ENCODE measurements at places on chromosomes 3 and 15. TPM values are rescaled to one million over a fixed set of nuclear protein-coding genes. Genes with fewer than 3 reads are reported as not detected.

ASB14 gene
- total RNA-seq, result 3.4 TPM

DNA sequence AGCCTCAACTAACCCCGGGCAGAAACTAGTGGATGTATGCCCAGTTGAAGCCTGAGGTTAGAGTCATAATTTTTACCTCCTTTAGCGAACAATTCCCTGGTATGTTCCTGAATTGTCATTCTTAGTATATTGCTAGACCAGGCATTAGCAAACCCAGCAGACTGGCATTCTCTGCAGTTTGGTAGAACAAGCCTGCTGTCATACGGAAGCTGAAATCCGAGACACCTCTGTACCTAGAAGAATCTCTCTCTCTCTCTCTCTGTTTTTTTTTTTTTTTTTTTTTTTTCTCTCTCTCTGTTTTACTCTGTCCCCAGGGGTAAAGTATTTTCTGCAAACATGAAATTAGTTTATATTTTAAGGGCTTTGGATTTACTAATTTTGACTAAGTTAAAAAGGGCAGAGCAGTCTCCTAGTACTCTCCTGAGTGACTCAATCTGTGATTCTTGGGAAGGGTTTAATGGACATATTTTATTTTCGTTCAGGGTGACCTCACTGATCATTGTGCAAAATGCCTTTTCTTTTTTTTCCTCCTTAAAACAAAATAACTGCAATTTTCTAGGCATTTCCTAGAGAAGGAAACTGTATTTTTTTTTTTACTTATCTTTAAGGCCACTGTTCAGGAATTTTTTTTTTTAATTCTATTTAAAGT is 133.6 kb upstream of the ICE2 start:
- DNase-seq, result no peak

CCDC50 gene
- 66.5 TPM for total RNA-seq

DNA sequence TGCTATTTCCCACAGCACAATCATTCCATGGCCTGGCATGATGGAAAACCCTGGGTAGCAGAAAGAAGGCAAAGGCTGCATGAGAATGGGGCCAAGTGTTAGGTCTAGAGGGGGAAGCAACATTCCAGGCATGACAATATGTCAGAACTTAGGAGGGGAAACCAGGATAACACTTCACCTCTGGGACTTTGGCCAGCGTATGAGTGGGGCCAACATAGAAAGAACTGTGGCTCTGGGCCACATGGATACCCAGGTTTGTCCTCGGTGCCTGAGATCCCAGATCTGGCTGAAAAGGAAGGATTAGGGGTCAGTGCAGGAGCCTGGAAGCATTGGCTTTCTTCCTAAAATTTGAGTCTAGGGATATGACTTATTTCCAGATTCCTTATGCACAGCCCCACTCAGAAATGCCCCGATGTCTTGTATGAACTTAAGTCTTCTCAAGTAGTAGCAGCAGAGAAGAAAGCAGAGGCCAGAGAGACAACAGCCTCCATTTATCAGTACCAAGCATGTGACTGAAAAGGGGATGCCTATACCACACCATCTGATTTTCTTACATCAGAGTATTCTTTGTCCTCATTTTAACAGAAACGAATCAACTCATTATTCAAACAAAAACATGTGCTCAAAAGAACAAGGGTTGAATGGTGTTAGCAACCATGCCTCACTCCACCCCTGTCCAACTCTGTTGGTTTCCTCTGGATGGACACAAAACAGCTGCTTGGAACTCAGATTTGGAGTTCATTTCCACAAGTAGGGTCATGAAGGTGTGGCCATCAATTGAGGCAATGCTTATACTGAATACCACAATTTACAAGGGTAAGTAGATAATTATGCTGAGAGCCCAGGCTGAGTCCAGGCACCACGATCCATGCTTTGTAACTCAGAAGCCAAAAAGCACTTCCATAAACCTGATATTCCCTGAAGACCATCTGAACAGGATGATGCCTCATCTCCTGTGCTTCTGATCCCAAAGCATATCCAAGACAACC is 43.7 kb upstream of the NDUFB4 start:
- DNase-seq, result no peak

DNA sequence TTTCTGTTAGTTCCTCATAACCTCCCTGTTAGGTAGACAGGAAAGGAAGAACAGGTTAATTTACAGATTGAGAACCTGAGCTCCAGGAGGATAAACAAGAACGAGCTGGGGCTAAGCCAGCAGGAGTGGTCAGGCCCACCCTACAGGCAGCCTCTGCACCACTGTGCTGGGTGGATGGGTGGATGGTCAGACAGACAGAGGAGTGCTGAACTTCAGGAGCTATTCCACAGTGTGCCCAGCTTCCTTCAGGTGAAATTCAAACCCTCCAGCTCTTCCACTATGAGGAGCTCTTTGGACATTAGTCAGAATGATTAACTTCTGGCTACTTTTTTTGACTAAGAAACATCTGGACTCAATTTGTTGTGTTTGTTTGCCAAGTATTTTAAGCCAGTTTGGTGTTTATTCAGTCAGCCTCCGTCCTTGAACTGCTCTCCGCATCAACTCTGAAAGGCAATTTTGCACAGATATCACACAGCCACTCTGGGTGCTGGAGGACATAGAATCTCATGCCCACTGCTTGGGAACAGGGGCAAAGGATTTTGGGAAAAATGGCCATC is 361.9 kb downstream of the CLSTN2 start:
- no peak for DNase-seq

DNA sequence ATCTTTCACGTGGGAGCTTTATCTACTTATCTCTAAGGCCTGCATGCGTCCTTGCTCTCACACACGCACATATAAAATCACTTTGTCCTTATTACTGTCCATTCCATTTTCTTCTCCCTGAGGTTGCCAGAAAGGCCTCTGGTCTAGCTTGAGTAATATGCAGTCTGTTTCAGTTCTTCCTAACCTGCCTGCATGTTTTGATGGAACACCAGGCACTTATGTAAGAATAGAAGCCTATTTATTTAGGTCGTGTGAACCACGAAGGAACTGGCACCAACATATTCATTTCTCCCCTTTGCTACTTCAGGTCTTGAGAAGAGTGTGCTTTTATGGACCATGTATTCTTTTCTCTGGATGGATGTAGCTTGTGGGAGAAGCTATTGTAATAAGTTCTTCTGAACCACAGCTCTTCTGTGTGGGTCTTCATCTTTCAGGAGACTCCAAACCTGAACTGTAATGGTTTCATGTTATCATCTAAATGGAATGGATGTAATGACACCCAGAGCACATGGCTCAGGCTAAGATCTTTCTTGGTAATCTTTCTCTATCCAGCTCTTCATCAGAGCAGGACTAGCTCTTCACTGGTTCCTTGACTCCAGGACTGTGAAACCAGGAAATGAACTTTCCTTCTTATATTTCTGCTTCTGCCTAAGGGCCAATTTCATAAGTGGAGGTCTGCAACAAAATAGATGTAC is 53.8 kb downstream of the UBE2E2 start:
- DNase-seq, result peak; percentile 15

- DNase-seq, result no peak
Measured at GRCh38 chr3:129795186-129796010, 98.1 kb downstream of the TMCC1 start.

NDUFB5 gene
- total RNA-seq, result 127 TPM

SLC4A7 gene
- total RNA-seq, result 12.2 TPM

DNA sequence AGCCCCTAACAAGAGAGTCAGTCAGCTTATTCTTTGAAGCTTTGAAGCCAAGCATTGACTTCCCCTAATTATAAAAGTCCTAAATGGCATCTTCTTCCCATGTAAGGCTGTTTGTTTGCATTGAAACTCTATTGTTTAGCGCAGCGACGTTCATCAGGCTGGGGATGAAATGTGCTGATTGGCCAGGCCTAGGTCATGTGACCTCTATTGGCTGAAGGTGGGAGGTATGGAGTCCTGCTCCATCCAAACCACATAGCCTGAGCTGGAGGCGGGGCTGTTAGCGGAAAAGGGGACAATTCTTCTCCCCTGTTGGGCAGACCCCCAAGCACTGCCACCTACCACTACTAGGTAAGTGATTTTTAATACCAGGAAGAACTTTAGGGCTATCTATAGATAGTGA is 145.3 kb upstream of the PRR23C start:
- DNase-seq, result no peak

GRCh38 chr3:184737063-184737462 is 25.2 kb upstream of the MAGEF1 start:
- no peak for DNase-seq

DNA sequence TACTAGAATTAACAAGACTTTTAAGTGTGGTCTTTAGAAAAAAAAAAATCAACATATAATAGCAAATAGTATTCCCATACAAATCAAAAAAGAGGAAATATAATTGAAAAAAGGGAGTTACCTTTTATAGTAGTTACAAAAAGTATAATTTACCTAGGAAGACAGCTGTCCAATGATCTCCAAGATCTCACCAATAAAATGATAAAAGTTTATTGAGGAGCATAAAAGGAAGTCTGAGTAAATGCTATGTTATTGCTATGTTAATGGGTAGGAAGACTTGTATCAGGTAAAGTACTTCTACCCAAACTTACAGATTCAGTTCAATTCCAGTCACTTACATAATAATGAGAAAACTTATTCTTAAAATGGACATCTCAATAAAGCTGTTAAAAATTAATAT is 379.0 kb upstream of the TPM1 start:
- DNase-seq, result no peak

- no peak for DNase-seq
Measured at GRCh38 chr3:178129109-178129508, 407.1 kb upstream of the KCNMB2 start.

GRCh38 chr15:75230016-75230343 is 28.2 kb upstream of the GOLGA6C start:
- DNase-seq, result no peak

DNA sequence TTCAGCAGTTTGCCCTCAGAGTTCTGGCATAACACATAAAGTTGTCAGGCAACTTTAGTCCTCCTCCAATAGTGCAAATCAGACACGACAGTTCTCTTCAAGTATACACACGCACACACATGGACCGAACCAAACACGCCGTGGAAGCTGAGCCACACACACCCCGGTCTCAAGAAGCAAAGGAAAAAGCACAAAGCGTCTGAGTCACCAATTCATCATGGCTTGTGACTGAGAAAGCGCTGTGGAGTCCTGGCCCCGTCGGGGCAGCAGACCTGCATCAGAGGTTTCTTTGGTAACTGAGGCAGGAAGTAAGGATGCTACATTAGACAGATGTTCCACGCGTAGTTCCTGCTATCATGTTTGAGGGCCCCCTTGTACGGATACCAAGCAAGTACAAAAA is 85.7 kb downstream of the VGLL4 start:
- peak; percentile 10 for DNase-seq

DNA sequence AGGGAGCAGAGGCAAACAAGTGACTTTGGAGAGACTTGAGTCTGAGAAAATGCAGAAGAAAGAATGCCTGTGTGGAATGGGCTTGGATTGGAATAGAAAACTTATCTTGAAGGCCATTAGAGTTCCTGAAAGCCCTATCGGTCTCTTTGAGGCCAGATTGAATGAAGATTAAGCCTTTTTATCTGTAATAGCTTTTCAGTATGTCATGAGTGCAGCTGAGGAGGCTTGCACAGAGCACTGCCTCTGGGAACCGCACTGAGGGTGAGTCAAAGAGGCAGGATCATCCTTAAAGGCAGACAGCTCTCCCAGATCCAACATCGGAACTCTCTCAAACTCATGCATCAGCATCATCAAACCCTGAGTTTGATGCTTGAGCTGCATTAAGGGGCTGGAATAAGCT is 515.2 kb downstream of the NTRK3 start:
- DNase-seq, result no peak

DNA sequence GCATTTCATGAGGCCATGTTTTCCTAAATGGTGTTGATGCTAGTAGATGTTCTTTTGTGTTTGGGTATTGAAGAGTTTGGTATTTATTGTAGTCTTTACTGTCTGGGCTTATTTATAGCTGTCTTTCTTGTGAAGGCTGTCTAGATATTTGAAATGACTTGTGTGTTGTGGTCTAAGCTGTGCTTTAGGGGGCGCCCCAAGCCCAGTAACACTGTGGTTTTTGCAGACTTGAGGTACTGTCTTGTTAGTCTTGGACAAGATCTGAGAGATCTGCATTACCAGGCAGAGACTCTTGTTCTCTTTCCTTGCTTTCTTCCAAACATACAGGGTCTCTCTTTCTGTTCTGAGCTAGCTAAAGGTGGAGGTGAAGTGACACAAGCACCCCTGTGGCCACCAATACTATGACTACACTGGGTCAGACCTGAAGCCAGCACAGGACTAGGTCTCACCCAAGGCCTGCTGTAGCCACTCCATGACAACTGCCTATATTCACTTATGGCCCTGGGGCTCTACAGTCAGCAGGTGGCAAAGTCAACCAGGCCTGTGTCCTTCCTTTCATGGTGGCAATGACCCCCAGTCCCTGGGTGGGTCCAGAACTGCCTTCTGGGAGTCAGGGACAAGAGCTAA is 152.1 kb upstream of the TBC1D5 start:
- no peak for DNase-seq

DNA sequence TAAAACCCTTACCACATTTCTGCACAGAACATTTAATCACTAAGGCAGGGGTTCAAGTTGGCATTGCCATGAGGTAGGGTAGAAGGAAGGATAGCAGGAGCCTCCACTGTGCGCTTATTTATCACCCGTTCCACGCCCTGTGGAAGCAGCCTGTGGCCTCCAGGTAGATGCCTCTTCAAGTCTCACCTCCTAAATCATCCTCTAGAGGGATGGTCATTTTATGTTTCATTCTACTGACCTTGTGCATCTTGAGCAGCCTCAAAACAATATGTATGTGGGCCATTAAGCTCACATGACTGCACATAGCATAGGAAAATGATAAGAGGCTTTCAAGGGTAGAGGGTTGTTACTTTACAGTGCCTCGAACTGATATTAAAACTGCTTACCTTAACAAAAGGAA is 546.2 kb downstream of the GRM7 start:
- no peak for DNase-seq

GRCh38 chr15:59026207-59026606 is 38.7 kb downstream of the RNF111 start:
- DNase-seq, result no peak

GRCh38 chr3:42961633-42962032 is 17.5 kb upstream of the GASK1A start:
- no peak for DNase-seq

DNA sequence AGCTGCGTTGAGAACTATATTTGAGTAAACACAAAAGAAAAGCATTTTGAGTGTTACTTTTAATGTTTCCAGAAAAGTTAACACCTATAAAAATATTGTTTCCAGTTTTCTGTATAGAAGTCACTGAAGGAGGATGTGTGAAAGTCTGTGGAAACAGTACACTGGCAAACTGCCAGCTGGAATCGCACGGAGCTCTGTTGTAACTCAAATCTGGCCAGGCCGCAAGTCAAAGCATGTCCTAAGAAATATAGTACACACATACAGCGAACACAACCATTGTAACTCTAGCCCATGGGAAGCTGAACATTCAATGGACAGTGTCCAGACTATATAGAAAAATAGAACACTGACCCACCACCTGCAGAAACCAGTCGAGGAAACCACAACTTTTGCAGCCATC is 657.2 kb downstream of the FHIT start:
- DNase-seq, result peak; percentile 63

Measured in gastrocnemius medialis (tissue), 4 donors.